Upper lobe of right lung (tissue), 1 donor: ENCODE measurements at places on chromosomes 11 and 22.

- no peaks in the 10 kb centered on the region for H3K36me3 ChIP-seq
- peak; percentile 53 for DNase-seq
- H3K4me1 ChIP-seq, result no peaks in the 10 kb centered on the region
- H3K27me3 ChIP-seq, result no peaks in the 10 kb centered on the region
- H3K27ac ChIP-seq, result no peak overlapping the region
- no peak overlapping the region for H3K4me3 ChIP-seq
Observed at GRCh38 chr11:2580571-2581001, 119.2 kb downstream of the KCNQ1OT1 start.

DNA sequence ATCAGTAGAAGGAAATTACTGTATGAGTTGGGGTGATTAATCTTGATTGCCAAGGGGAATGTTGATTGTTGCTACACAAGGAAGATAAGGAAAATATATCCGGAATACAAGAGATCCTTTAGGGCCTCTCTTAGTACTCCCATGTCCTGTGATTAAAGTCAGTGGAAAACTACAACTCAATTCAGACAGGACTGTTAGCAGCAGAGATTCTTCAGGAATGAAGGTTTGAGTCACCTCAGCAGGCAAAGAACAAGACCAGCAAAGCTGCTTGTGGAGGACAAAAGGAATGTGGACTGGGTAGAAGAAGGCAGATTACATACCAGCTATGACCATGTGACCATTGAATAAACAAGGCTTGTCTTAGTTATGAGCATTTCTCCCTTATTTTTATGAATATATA, 478.2 kb downstream of the BUD13 start:
- no peaks in the 10 kb centered on the region for H3K36me3 ChIP-seq
- H3K4me1 ChIP-seq, result peaks cover 7% of the 10 kb centered on the region
- H3K27me3 ChIP-seq, result no peaks in the 10 kb centered on the region
- DNase-seq, result no peak
- no peak overlapping the region for H3K4me3 ChIP-seq
- no peak overlapping the region for H3K27ac ChIP-seq

- no peak overlapping the region for H3K4me3 ChIP-seq
- no peak overlapping the region for H3K27ac ChIP-seq
- H3K27me3 ChIP-seq, result no peaks in the 10 kb centered on the region
- no peaks in the 10 kb centered on the region for H3K36me3 ChIP-seq
Observed at GRCh38 chr11:77193911-77194830, 66.1 kb downstream of the MYO7A start.

GRCh38 chr11:69552951-69553350, 71.5 kb downstream of the LINC01488 start:
- H3K4me1 ChIP-seq, result no peaks in the 10 kb centered on the region
- H3K27me3 ChIP-seq, result no peaks in the 10 kb centered on the region
- DNase-seq, result peak; percentile 54
- no peak overlapping the region for H3K27ac ChIP-seq
- H3K36me3 ChIP-seq, result no peaks in the 10 kb centered on the region
- H3K4me3 ChIP-seq, result no peak overlapping the region

- no peak overlapping the region for H3K4me3 ChIP-seq
- no peak overlapping the region for H3K27ac ChIP-seq
- no peak for DNase-seq
- H3K4me1 ChIP-seq, result no peaks in the 10 kb centered on the region
- H3K27me3 ChIP-seq, result no peaks in the 10 kb centered on the region
- no peaks in the 10 kb centered on the region for H3K36me3 ChIP-seq
Observed at GRCh38 chr11:71185411-71185810, 67.0 kb downstream of the SHANK2 start.

DNA sequence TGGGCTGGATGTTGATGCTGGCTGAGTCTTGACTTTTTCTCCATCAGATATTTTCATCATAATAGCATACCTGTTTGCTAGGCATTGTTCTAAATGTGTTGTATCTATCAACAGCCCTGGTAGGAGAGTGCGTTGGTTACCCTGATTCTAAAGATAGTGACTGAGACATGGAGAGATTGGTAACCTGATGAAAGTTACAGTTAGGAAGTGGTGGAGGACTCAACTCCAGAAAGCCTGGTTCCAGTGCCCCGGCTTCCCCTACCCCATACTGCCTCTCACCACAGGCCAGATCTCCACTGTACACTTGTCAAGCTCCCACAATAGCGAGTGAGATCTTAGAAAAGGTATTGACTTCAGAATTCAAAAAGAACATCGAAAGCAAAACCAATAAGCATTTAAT, 22.8 kb upstream of the RELT start:
- DNase-seq, result no peak
- peaks cover 41% of the 10 kb centered on the region for H3K36me3 ChIP-seq
- no peaks in the 10 kb centered on the region for H3K27me3 ChIP-seq

- no peak overlapping the region for H3K27ac ChIP-seq
- peaks cover 49% of the 10 kb centered on the region for H3K36me3 ChIP-seq
- peaks cover 98% of the 10 kb centered on the region for H3K4me1 ChIP-seq
- DNase-seq, result no peak
- H3K4me3 ChIP-seq, result no peak overlapping the region
- H3K27me3 ChIP-seq, result no peaks in the 10 kb centered on the region
Observed at GRCh38 chr11:114076921-114077331, 17.4 kb downstream of the ZBTB16 start.

GRCh38 chr11:93740730-93741093, 583 bp downstream of the TAF1D start:
- peaks cover 32% of the 10 kb centered on the region for H3K36me3 ChIP-seq
- peak overlapping the region; percentile 94 for H3K27ac ChIP-seq
- H3K4me1 ChIP-seq, result peaks cover 46% of the 10 kb centered on the region
- H3K4me3 ChIP-seq, result peak overlapping the region; percentile 86
- H3K27me3 ChIP-seq, result no peaks in the 10 kb centered on the region

- DNase-seq, result no peak
- no peak overlapping the region for H3K4me3 ChIP-seq
- H3K27me3 ChIP-seq, result no peaks in the 10 kb centered on the region
Observed at GRCh38 chr11:104944076-104944475, 24.3 kb downstream of the CASP4 start.

GRCh38 chr11:77748266-77748665, 72.3 kb downstream of the RSF1 start:
- H3K27ac ChIP-seq, result no peak overlapping the region
- H3K36me3 ChIP-seq, result no peaks in the 10 kb centered on the region
- H3K4me3 ChIP-seq, result no peak overlapping the region

DNA sequence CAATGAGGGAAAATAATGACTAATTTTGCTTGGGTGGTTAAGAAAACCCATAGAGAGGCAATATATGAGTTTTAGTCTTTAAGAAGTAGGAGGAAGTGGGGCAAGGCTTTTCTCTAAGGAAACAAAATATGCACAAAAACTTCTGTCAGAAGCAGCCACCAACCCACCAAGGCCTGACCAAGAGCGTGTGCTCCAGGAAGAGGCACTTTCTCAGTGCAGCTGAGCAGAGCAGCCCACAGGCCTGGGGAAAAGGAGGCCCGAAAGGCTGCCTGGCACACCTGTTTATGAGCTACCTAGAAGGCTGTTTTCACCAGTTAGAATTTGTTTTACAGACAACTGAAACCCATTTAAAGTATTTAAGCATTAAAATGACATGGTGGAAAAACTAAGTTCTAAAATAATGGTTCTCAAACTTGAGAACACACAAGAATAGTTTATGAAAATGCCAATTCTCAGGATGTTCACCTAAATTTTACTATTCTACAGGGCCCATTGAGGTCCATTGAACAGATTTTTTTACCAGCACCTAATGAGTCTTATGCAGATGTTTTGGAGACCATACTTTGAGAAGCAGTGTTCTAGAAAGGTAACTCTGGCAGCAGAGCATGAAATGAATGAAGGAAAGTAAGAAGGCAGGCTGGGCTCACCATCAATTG, 160.5 kb upstream of the DDI1 start:
- no peaks in the 10 kb centered on the region for H3K36me3 ChIP-seq
- H3K4me1 ChIP-seq, result peaks cover 5% of the 10 kb centered on the region
- no peak overlapping the region for H3K4me3 ChIP-seq
- DNase-seq, result no peak

DNA sequence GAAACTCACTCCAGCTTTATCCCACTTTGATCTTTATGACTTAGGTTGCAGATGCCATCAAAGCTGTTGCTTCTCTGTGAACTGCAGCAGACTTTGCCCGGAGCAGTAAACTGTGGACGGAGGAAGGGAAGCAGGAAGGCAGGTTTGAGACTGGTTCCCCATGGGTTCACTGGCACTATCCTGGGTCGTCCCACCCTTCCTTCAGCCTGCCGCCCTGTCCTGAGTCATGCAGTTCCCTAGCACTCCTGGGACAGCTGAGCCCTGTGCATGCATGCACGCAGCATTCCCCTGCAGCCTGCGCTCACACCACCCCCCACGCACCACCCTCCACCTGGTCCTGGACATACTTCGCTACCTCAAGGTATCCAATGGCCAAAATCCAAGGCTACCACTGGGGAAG, 23.5 kb upstream of the P2RY2 start:
- no peaks in the 10 kb centered on the region for H3K36me3 ChIP-seq
- no peak overlapping the region for H3K27ac ChIP-seq
- no peak for DNase-seq
- no peaks in the 10 kb centered on the region for H3K27me3 ChIP-seq
- no peak overlapping the region for H3K4me3 ChIP-seq

DNA sequence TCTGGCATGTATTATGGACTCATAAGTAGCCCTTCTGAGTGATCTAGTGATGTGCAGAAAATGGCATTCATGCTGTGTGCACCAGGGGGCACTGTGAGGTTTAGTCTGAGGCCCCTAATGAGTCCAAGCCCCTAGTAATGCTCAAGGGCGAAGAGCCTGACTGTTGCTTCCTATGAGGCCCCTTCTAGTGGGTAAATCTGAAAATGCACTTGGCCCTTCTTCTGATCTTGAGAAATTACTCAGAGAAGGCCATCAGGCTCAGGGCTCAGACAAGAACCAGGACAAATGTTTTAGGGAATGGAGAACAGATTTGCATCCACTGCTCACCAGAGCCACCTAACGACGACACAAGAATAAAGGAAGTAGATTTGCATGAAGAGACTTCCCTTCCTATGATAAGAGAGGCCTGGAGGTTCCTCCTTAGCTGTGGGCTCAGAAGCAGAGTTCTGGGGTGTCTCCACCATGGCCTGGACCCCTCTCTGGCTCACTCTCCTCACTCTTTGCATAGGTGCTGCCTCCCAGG, 75.8 kb downstream of the GGTLC2 start:
- peak overlapping the region; percentile 74 for H3K27ac ChIP-seq
- H3K4me3 ChIP-seq, result no peak overlapping the region
- peaks cover 8% of the 10 kb centered on the region for H3K27me3 ChIP-seq
- peaks cover 9% of the 10 kb centered on the region for H3K4me1 ChIP-seq

DNA sequence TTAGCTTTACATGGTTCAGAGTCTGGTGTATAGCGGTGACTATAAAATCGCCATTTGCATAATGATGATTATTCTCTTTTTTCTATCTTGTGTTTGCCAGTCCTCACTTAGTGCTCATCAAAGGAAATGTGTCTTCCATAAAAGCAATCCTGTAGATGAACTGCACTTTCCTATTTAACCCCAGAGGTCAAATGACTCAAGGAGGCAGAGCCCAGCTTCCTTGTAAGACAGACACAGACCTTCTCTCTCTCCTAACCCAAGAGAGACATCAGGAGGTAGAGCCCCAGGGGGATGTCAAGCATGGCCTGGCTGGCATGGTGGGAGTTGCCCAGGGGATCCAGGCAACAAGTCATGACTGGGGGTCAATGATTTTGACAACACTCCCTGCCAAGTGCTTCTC, 46.9 kb upstream of the CRTAM start:
- no peak overlapping the region for H3K27ac ChIP-seq
- H3K4me1 ChIP-seq, result no peaks in the 10 kb centered on the region
- no peak overlapping the region for H3K4me3 ChIP-seq
- H3K27me3 ChIP-seq, result no peaks in the 10 kb centered on the region

DNA sequence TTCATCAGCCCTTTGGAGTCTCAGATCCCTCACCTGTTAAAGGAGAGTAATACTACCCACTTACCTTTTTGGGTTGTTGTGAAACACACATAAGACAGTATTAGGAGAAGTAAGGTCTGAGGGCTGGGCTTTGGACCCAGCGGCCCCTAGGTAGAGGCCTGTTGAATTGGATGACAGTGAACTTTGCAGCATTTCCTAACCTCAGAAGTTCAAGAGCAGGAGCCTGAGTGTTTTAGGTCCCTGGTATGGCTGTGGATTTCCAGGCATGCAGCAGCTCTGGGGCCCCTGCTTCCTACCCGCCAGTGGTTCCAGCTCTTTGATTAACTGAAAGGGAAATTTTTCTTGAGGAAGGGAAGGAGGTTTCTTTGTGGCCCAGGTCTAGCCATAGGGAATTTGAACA, 58.9 kb downstream of the TEAD1 start:
- no peak overlapping the region for H3K4me3 ChIP-seq
- H3K36me3 ChIP-seq, result no peaks in the 10 kb centered on the region
- H3K27ac ChIP-seq, result no peak overlapping the region
- no peaks in the 10 kb centered on the region for H3K27me3 ChIP-seq

DNA sequence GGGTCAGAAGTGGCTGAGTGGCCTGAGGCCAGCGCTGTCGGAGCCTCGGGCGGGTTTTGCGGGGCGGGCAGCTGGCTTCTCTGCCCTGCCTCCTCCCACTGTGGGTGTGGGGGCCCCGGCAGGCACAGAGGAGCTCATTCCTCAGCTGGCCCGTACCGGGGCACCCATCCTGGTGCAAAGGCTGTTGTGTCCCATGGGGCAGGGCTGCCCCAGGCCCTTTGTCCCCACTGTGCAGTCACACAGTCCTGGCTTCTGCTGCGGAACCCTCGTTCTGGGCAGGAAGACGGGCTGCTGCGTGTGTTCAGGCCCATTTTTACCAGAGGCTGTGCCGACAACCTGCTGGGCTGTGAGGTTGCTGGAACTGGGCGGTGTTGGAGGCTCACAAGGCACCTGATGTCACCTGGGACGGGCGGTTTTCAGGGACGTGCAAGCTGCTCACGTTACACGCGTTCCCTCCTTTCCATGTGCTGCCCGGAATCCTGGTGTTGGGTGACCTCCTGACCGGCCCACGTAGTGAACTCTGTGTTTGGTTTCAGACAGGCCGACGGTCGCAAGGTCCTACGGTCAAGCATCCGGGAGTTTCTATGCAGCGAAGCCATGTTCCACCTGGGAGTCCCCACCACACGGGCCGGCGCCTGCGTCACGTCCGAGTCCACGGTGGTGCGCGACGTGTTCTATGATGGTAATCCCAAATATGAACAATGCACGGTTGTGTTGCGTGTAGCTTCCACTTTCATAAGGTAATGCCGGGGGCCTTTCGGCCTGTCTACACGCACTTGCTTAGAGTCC, 5.2 kb downstream of the SELENOO start:
- H3K36me3 ChIP-seq, result peaks cover 42% of the 10 kb centered on the region
- H3K4me1 ChIP-seq, result peaks cover 16% of the 10 kb centered on the region
- no peak overlapping the region for H3K27ac ChIP-seq
- H3K27me3 ChIP-seq, result no peaks in the 10 kb centered on the region

- H3K4me1 ChIP-seq, result no peaks in the 10 kb centered on the region
- no peaks in the 10 kb centered on the region for H3K36me3 ChIP-seq
- peaks cover 17% of the 10 kb centered on the region for H3K27me3 ChIP-seq
- no peak overlapping the region for H3K27ac ChIP-seq
- no peak for DNase-seq
Observed at GRCh38 chr11:131581046-131581445, 210.6 kb downstream of the NTM start.

DNA sequence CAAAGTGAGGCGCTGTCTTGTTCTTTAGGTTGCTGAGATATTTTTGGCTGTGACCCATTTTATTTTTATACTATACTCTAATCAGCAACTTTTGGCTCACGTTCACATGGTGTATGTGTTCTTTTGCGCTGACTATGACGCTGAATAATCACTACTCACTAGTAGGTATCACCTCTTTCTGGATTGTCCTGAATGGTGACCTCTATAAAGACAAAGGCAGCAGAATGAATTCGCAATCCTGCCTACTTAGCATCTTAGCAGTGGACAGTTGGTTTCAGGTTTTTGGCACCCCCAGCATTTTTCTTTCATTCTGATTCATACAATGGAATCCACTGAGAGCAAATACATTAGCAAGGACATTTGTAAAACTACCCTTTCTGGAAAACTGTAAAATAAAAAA, 351.3 kb downstream of the JRKL start:
- no peaks in the 10 kb centered on the region for H3K4me1 ChIP-seq
- H3K36me3 ChIP-seq, result no peaks in the 10 kb centered on the region
- no peak overlapping the region for H3K27ac ChIP-seq
- no peak for DNase-seq
